ENCODE measurements at places on chromosomes 7 and 10.
A peak's percentile ranks its signal among the peaks of the same experiment; 100 is the strongest.

GRCh38 chr10:101162677-101163076, 31.6 kb downstream of the TLX1 start:
- no peak for DNase-seq

GRCh38 chr10:118594392-118595063, 920 bp downstream of the PRLHR start:
- peak; percentile 17 for DNase-seq

DNA sequence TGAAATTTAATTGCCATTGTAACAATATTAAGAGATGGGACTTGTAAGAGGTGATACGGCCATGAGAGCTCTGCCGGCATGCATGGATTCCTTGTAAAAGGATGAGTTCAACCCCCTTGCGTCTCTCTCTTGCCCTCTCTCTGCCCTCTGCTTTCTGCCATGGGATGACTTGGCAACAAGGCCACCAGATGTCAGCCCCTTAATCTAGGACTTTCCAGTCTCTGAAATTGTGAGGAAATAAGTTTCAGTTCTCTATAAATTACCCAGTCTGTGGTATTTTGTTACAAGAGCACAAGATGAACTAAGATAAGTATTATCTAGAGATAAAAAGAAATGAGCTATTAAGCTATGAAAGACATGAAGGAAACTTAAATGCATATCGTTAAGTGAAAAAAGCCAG, 145.7 kb upstream of the AHR start:
- no peak for DNase-seq

DNA sequence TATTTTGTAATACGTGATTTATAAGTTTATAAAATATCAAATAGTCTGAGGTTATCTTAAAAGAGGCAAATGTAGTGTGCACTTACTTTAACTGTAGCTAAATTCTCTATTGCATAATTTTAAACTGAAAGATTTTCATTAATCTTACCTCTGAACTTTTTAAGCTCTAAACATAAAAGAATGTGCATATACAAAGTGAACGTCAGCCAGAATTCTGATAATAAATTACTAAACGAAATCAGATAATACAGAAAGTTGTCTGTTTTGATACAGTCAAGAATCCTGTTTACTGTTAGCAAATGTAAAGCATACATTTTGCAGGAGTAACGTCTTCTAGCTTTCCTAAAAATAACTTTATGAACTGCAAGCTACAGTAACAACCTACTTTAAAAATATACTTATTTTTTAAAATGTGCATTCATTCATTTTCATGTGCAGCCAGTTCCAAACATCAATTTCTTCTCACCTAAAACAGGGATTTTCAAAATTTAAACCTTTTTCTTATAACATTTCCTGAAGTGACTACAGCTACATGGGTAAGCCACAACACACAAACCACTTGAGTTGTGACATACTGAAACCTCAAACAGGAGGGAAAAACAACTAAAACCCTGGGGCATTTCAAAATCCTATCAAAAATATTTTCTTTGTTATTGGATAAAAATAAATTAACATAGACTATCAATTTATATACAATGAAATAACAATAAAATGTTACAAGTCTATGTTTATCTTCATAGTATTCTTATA, 92.7 kb downstream of the RNLS start:
- DNase-seq = no peak

DNA sequence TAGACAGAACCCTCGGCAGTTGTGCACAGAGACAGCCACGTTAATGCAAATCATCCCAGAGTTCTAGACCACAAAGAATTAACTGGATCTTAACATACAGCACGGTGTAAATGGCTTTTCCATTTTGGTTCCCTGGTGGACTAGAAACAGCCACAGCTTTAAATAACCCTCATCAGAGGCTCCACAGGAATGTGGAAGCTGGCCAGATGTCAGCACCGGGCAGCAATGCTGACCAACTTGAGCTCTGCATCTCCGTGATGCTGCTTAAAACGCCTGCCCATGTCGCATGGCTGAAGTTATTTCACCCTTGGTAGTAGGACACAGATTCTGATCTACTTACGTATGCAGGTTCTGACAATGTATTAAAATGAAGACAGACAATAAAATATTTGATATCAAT, 24.5 kb downstream of the RSU1 start:
- DNase-seq = no peak

GRCh38 chr7:154783281-154783909, 219.5 kb downstream of the PAXIP1 start:
- DNase-seq = no peak

DNA sequence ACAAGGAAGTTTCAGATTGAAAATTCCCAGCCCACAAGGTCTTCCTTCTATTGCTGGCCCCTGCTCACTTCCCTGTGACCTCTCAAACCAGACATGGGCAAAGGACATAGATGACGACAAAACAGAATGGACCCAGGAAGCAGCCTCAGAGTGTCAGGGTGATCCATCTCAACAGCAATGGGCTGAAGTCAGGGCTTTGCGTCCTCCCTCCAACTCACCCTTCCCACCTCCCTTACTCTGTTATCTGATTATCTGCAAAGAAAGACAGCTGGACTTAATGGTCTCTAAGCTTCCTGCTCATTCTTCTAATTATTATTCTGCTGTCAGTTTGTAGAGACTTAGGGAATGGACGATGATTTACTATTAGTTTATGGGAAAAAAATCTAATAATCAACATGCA, 115.9 kb downstream of the PIP4K2A start:
- DNase-seq = no peak

GRCh38 chr7:23685731-23686130, 5.7 kb downstream of the FAM221A start:
- DNase-seq = no peak

- no peak for DNase-seq
These were observed 26.9 kb downstream of the PRSS2 start for GRCh38 chr7:142797391-142798377.

GRCh38 chr10:13751191-13751764, 164.5 kb downstream of the PRPF18 start:
- DNase-seq = no peak

DNA sequence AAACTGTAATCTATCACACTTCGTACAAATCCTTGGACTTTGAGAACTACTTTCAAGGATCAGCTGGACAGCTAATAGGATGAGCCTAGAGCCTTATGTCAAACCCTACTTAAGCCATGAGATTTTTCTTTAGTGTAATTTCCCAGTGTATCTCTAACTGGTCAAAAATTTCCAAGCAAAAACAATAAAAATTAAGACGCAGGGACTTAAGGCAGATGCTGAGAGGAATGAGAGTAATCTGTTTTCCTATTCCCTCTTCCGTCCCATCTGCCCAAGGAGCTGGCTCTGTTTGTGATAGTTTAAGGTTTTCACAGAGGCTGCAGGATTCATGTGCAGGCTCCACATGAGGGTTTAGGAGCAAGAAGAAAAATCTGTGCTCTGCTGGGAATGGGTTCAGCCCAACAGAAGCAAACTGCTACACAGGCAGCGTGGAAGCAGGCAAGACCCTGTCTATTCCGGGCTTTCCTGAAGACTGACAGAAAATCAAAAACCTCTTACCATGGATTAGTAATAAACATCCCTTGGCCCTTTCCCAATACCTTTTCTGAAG, 62.2 kb downstream of the ARMH3 start:
- no peak for DNase-seq

DNA sequence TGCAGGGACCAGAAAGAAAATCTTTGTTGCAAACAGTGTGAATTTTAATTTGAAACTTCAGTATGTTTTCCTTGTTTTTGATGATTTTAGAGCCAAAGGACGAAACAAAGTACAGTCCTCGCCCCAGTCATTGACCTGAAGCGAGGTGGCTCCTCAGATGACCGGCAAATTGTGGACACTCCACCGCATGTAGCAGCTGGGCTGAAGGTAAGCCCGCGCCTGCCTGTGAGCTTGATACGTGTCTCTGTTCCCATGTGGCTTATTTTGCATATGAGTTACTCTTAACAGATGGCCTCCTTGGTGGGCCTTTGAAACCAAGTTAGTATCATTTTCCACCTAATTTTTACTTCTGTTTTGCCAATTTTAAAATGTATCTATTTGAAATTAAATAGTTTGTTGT, 12.3 kb downstream of the RBM17 start:
- no peak for DNase-seq

- DNase-seq = no peak
These were observed 117.5 kb upstream of the UNC5B start for GRCh38 chr10:71094712-71095390.

- no peak for DNase-seq
These were observed 298.7 kb downstream of the ZEB1 start for GRCh38 chr10:31617757-31618156.

DNA sequence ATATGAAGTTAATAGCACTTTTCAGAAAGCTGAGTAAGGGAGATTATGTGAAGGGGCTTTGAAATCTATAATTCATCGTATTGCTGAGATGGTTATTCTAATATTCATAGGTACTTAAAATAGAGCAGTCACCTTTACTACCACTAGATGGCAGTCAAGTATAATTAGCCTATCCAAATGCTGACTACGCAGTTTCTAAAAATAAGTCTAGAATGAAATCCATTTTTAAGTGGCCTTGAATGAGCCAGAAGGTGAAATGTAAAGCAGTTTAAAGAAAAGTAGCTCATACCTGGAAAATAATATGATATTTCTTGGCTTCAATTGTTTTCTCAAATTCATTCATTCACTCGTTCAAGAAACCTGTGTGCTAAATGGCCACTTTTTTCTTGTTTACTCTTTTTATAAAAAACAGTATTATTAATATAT, 1277.1 kb downstream of the GATA3 start:
- no peak for DNase-seq

- no peak for DNase-seq
These were observed 74.1 kb upstream of the UNC5B start for GRCh38 chr10:71138166-71138830.

GRCh38 chr10:63761243-63761642, 240.0 kb downstream of the REEP3 start:
- DNase-seq = no peak

DNA sequence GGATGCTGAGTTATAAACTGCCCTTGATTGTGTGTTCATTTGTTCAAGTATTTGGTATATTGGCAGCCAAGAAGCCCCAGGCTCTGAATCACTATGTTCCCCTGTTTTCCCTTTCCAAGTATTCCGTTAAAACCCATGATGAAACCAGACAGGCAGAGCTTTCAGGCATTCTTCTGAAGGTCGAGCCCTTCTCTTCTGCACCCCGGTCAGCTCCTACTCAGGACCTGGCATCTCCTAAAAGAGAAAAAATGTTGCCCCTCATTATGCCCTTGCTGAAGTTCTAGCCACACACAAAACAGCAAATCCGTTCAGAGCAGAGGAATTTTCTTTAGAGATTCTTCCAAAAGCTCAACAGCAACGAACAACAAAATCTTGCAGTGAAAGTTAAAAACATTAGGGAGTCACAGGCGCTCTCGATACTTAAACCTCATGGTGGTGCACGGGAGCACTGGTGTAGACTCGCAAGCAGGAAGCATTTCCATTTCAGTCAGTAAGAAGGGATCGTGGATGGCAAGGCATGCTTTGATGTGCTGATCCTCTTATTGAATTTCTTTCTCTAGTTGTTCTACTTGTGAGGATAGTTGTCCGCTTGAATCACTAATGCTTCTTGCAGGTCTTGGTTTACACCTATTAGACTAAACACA, 264.9 kb downstream of the SKIDA1 start:
- DNase-seq = no peak
